ENCODE measurements at places on chromosomes 2 and 18. TPM values are rescaled to one million over a fixed set of nuclear protein-coding genes. Genes with fewer than 3 reads are reported as not detected.
A peak's percentile ranks its signal among the peaks of the same experiment; 100 is the strongest.

Gene SLC35F6
- total RNA-seq = 43.4 TPM

GRCh38 chr18:23077493-23078256 is 57.6 kb upstream of the CABLES1 start:
- H3K4me1 ChIP-seq = no peaks in the 10 kb centered on the region
- H3K27me3 ChIP-seq = no peaks in the 10 kb centered on the region
- no peaks in the 10 kb centered on the region for H3K36me3 ChIP-seq
- no peak for DNase-seq

DNA sequence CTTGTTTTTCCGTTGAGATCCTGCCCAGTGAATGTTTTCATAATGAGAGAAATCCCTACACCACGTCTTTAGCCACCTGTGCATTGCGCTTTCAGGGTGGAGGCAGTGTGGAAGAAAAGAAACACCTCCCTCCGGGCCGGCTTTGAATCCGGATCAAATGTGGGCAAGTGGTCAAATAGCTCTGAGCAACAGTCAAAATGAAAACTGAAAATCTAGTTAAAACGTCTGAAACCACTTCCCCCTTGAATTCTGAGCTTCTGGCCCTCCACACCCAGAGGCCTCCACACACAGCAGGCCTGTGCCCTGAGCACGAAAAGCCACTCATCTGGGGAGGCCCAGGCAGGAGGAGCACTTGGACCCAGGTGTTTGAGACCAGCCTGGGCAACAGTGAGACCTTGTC is 263.6 kb upstream of the SALL3 start:
- no peaks in the 10 kb centered on the region for H3K36me3 ChIP-seq
- no peak overlapping the region for H3K27ac ChIP-seq
- no peak overlapping the region for H3K4me3 ChIP-seq
- H3K27me3 ChIP-seq = no peaks in the 10 kb centered on the region

- no peaks in the 10 kb centered on the region for H3K4me1 ChIP-seq
- H3K27ac ChIP-seq = no peak overlapping the region
- no peaks in the 10 kb centered on the region for H3K27me3 ChIP-seq
- no peak overlapping the region for H3K4me3 ChIP-seq
Measured at GRCh38 chr2:68548396-68548795, 81.0 kb downstream of the APLF start.

DNA sequence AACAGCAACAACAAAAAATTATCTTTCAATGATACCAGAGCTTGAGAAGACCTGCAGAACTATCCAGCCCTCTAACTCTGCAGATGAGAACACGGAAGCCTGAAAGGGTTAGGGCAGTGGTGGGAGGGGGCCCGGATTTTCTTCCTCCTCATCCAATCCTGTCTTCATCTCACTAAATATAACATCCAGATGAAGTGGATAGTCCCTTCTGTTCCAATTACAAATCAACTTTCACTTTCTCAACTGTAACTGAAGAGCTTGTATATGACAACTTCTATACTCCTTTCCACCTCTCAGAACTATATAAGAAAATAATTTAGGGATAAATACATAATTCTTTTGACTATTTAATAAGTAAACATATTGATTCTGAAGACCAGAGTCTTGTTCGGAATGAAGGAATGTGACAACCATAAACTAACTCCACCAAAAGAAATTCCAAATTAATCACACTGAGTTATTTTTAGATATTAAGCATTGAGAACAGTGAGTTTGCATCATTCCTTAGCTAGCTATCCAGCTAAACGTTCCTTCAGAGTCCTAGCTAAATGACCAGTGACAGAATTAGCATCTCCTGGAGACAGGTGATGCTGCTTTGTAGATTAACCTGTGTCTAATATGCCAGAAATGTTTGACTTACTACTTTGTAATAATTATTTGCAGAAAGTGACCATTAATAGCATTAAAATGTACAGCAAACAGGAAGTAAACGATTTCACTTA is 32.7 kb downstream of the SFT2D3 start:
- H3K36me3 ChIP-seq = no peaks in the 10 kb centered on the region
- peaks cover 8% of the 10 kb centered on the region for H3K4me1 ChIP-seq
- H3K4me3 ChIP-seq = peak overlapping the region; percentile 59
- no peaks in the 10 kb centered on the region for H3K27me3 ChIP-seq
- H3K27ac ChIP-seq = no peak overlapping the region

DNA sequence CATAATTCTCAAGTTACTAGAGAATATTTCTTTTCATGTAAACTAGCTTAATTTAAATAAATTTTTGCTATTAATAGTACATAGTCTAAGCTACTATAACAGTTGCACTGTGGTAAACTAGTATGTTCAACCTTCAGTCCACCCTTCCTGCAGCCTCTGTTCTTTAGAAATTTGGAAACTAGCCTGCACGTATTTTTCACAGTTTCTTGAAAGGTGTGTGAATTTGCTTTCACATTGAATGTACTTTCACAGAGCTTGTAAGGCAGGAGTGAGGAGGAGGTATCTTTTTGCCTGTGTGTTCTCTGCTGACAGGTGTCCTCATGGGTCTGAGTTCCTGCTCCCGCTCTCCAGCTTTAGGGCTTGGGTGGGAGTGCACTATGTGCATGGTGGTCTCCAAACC is 117.5 kb downstream of the ATP9B start:
- H3K4me1 ChIP-seq = no peaks in the 10 kb centered on the region
- peaks cover 8% of the 10 kb centered on the region for H3K36me3 ChIP-seq
- no peak overlapping the region for H3K27ac ChIP-seq
- H3K4me3 ChIP-seq = no peak overlapping the region
- H3K27me3 ChIP-seq = no peaks in the 10 kb centered on the region

Gene NUP35
- not detected for total RNA-seq

Gene FBLN7
- total RNA-seq = 0.43 TPM

DNA sequence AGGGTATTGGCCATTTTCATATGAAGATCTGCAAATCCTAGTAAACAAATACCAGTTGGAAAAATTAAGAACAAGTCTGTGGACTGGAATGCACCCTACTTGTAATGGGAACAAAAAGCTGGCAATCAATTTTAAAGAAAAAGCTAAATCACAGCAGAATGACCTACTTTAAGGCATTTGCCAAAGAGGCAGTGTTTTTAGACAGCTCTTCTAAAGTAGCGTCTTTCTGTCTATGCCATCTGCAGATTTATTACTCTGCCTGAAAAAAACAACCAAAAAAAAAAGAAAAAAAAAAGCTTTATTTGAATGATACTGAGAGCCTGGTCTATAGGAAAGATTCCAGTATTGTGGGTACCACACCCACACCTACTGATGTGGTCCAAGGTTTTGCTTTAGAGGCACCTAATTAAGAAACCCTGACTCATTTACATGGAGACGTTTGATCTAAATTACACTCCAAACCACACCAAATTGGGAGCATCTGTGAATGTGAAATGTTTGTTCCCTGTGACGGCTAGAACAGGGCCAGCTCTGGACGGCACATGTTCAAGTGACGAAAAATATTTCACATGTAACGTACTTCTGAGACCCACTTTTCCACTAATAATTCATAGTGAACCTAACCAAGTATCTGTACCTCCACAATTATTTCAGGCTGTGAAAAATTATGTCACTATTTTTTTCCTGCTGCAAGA is 597.1 kb downstream of the ARHGAP15 start:
- H3K27ac ChIP-seq = no peak overlapping the region
- no peak overlapping the region for H3K4me3 ChIP-seq
- no peaks in the 10 kb centered on the region for H3K27me3 ChIP-seq
- H3K4me1 ChIP-seq = no peaks in the 10 kb centered on the region

GRCh38 chr2:196337208-196337953 is 166.0 kb upstream of the STK17B start:
- H3K36me3 ChIP-seq = no peaks in the 10 kb centered on the region
- no peak for DNase-seq
- H3K4me3 ChIP-seq = no peak overlapping the region
- H3K27ac ChIP-seq = no peak overlapping the region
- H3K4me1 ChIP-seq = no peaks in the 10 kb centered on the region

Gene EFR3B
- 0.32 TPM for total RNA-seq

DNA sequence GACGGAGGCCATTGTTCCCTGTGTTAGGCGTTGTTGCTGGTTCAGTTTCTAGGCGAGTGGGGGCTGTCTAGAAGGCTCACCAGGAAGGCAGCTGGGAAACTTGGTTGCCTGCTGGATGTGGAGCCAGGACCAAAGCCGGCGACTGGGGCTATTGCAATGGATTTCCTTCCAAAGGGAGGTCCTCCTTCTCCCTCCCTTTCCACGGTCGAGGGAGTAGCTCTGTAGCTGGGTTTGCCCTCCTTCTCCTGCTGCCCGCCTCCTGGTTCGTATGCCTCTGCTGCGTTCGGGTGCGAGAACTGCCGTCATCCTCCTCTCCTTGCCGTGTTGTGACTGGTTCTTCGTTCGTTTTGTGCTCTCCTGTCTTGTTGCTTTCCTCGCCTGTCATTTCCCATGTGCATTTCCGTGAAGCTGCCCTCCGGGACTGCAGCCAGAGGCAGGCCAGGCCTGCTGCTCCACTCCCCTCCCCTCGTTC is 203.4 kb downstream of the NEDD4L start:
- H3K36me3 ChIP-seq = no peaks in the 10 kb centered on the region
- H3K4me3 ChIP-seq = no peak overlapping the region
- H3K27ac ChIP-seq = no peak overlapping the region
- H3K27me3 ChIP-seq = no peaks in the 10 kb centered on the region
- H3K4me1 ChIP-seq = no peaks in the 10 kb centered on the region

DNA sequence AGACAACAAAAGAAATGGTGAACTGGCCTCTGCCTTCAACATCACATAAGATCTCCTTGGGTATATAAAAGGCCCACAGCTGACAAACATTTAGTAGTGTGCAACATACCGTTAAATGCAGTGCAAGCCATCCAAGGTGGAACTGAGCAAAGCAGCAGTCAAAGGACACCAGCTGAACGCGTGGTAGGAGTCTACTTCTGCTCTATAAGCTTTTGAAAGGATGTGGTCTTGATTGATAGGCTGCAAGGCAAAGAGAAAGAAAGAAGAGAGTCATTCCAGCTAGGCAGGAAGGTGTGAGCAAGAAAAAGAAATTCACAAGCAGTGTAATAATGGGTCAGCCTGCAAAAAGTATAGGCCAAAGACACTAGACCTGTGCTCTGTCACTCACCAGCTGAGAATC is 356.3 kb downstream of the SATB2 start:
- no peak overlapping the region for H3K27ac ChIP-seq
- no peaks in the 10 kb centered on the region for H3K27me3 ChIP-seq
- DNase-seq = no peak
- no peak overlapping the region for H3K4me3 ChIP-seq
- no peaks in the 10 kb centered on the region for H3K36me3 ChIP-seq

- peaks cover 2% of the 10 kb centered on the region for H3K4me1 ChIP-seq
- H3K4me3 ChIP-seq = no peak overlapping the region
- no peak overlapping the region for H3K27ac ChIP-seq
- no peak for DNase-seq
- no peaks in the 10 kb centered on the region for H3K36me3 ChIP-seq
- H3K27me3 ChIP-seq = no peaks in the 10 kb centered on the region
Measured at GRCh38 chr2:144362401-144362800, 157.5 kb downstream of the ZEB2 start.

- no peak for DNase-seq
- H3K36me3 ChIP-seq = no peaks in the 10 kb centered on the region
- no peak overlapping the region for H3K27ac ChIP-seq
- H3K27me3 ChIP-seq = no peaks in the 10 kb centered on the region
Measured at GRCh38 chr2:67716895-67717396, 319.8 kb downstream of the ETAA1 start.

Gene CHAC2
- total RNA-seq = not detected

Gene ABI2
- 69.1 TPM for total RNA-seq

DNA sequence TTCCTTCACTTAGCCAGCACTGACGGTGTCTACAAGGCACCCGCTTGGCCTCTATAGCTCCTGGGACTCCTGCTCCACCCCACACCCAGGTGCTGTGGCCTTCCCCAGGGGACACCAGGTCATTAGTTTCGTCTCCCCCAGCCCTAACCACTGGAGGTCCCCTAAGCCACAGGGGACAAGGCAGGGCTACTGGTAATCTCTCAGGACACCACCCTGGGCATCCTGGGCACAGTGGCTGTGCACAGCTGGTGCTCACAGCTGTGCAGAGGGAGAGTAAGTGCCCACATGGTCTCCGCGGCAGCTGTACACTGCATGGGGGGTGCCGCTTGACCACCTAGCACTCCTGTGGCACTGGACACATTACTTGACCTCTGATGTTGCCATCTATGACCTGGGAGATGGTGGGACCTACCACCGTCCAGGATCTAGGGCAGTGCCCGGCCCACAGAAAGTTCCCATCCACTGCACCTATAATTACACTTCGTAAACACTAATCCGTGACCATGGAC is 134.0 kb downstream of the HDAC4 start:
- peaks cover 47% of the 10 kb centered on the region for H3K4me1 ChIP-seq
- no peaks in the 10 kb centered on the region for H3K27me3 ChIP-seq
- no peaks in the 10 kb centered on the region for H3K36me3 ChIP-seq

Gene GAD1
- 0.96 TPM for total RNA-seq

Gene DNAH6
- not detected for total RNA-seq

GRCh38 chr2:72574886-72575285 is 250.9 kb downstream of the EXOC6B start:
- no peak overlapping the region for H3K27ac ChIP-seq
- no peak overlapping the region for H3K4me3 ChIP-seq
- no peaks in the 10 kb centered on the region for H3K27me3 ChIP-seq
- no peak for DNase-seq
- H3K36me3 ChIP-seq = no peaks in the 10 kb centered on the region

Gene SLC8A1
- total RNA-seq = 5.6 TPM

DNA sequence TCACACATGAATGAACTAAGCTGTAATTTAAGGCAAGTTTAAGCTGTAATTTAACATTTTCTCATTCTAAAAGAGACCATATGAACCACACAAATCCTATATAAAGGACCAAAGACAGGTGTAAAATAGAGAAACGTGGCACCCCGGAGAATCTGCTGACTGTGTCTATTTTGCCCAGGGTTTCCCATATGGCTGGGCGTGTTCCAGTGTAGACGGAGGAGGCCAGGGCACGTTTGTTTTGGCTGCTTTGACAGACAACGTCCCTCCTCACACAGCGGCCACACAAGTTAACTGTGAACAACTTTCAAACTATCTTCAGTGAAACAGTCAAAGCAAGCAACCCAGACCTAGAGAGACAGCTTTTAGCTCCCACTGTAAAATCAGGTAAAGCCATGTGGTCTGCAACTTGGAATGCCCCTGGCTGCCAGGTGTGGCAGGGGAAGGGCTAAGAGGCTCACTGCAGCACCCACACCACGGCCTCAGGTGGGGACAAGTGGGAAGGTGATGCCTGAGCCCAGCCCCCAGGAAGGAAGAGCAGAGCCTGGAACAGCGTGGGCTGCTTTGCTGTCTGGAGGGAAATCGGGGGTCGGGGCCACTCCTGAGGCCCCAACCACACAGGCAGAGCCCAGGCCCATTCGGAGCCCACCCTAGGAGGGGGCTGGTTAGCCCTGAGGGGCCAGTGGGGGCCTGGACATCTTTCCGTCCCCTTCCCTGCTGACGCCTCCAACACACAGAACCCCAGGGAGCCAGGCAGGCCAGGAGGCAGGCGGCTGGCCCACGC is 40.7 kb downstream of the SLC66A2 start:
- no peak for DNase-seq
- H3K27ac ChIP-seq = no peak overlapping the region
- H3K4me1 ChIP-seq = no peaks in the 10 kb centered on the region

GRCh38 chr2:86281066-86281700 is 56.2 kb downstream of the REEP1 start:
- no peaks in the 10 kb centered on the region for H3K4me1 ChIP-seq
- no peak overlapping the region for H3K4me3 ChIP-seq
- no peak for DNase-seq
- no peaks in the 10 kb centered on the region for H3K27me3 ChIP-seq

Gene MDH1B
- total RNA-seq = not detected

Gene PLEK
- total RNA-seq = 1.5 TPM

- no peak for DNase-seq
- no peaks in the 10 kb centered on the region for H3K4me1 ChIP-seq
- H3K27me3 ChIP-seq = no peaks in the 10 kb centered on the region
- no peak overlapping the region for H3K4me3 ChIP-seq
Measured at GRCh38 chr2:64657411-64657810, 3.7 kb upstream of the SERTAD2 start.

Data from ascending aorta (tissue), 2 donors.